ENCODE measurements at places on chromosomes 1 and 21.

DNA sequence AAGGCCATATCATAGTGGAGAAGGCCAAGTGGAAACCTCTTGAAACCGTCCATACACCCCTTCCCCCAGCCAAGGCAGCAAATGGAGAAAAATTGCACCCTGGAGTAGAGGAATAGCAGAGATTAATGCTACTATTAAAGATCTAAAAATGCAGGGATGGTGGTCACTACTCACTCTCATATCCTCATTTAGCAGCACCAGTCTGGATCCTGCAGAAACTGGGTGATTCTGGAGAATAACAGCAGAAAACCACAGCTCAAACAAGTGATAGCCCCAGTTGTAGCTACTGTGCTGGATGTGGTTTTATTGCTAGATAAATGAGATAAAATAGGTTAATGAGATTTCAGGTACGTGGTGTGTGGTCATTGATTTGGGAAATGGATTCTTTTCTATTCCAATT, 30.3 kb downstream of the S1PR1 start:
- no peak for DNase-seq

- DNase-seq: no peak
Measured at GRCh38 chr1:18336801-18337200, 143.9 kb upstream of the KLHDC7A start.

- DNase-seq: no peak
Measured at GRCh38 chr1:89904219-89904980, 83.6 kb downstream of the LRRC8D start.

DNA sequence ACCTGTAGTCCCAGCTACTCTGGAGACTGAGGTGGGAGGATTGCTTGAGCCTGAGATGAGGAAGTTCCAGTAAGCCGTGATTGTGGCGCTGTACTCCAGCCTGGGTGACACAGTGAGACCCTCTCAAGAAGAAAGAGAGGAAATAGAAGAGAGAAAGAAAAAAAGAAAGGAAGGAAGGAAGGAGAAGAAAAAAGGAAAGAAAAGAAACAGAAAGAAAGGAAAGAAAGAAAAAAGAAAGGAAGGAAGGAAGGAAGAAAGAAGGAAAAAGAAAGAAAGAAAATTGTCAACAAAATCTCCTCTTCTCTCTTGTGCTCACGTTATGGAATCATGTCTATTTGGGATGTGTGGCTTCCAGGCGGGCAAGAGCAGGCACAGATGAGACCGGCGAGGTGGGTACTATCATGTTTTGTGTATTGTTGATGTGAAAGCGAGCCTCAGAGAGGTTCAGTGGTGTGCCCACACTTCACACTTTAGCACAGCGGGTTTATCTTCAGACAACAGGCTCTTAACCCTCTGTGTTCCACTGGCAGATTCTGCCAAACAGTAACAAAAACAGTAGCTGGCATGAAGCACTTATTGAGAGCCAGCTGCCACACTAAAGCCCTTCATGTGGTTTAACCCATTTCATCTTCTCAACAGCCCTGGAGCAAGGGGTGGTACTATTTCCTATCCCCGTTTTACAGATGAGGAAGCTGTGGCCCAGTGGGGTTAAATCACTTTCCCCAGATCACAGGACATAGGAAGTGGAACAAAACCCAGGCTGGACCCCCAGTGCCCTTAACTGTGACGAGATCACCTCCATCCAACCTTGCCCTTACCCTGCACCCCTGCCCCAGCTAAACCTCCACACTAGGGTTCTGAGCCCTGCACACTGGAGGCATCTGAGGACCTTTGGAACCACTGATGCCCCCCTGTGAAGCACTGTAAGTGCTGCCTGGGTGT, 94.7 kb upstream of the TARDBP start:
- DNase-seq: no peak

GRCh38 chr1:113872219-113872935, 865 bp upstream of the PTPN22 start:
- DNase-seq: no peak

DNA sequence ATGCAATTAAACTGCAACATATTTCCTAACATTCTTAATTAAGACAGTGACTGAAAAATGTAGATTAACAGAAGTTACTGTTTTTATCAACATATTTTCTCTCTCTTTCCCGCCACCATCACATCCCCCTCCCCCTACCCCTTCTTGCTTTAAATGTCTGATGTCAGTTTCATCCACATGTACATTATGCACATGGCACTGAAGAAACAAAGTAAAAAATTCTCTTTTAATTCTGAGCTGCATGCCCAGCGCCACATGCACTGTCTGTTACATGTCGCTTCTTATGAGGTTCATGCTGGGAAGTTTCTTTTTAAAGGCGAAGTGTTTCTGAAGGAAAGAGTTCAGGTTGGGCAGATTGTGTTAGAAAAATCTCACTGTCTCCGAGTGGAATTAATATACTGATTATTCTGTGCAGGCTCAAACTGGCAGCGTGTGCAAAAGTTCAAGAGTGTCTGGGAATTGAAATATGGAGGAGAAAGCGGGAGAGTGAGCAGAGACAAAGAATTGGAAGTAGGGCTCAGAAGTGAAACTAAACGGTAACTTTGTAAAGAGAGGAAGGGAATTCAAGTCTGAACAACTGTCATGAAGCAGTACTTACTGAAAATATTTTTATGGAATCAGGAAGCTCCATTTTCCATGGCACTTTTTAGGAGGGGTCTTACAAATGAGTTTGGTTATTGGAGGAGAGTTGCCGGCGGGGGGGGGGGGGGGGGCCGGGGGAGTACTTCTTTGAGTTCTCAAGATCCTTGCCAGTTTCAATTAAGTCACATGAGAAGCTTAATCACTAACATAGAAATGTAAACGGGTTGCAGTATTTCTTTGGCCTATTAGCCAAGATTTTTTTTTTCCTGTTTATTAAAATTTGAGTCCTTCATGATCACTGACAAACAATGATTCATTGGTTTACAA, 217.6 kb downstream of the SDCCAG8 start:
- no peak for DNase-seq

DNA sequence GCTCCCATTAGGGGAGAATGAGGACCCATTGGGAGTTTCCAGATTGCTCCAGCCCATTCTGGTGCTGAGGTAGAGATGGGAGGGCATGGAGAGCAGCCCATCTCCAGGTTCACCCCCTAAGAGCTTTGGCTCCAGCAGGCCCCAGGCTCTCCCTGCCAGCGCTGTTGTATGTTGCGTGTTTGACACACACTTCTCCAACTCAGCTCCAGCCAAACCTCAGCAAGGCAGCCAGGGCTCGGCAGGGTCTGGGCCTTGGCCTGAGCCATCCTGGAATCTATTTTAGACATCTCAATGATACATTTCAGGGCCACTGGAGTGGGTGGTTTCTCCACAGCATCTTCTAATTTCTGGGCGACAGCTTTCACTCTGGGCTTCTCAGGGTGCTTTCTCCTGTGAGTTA, 117.0 kb downstream of the NAV1 start:
- no peak for DNase-seq

- DNase-seq: no peak
Measured at GRCh38 chr1:97759078-97759477, 161.8 kb downstream of the DPYD start.

GRCh38 chr21:29896884-29897283, 42.9 kb downstream of the GRIK1 start:
- no peak for DNase-seq

DNA sequence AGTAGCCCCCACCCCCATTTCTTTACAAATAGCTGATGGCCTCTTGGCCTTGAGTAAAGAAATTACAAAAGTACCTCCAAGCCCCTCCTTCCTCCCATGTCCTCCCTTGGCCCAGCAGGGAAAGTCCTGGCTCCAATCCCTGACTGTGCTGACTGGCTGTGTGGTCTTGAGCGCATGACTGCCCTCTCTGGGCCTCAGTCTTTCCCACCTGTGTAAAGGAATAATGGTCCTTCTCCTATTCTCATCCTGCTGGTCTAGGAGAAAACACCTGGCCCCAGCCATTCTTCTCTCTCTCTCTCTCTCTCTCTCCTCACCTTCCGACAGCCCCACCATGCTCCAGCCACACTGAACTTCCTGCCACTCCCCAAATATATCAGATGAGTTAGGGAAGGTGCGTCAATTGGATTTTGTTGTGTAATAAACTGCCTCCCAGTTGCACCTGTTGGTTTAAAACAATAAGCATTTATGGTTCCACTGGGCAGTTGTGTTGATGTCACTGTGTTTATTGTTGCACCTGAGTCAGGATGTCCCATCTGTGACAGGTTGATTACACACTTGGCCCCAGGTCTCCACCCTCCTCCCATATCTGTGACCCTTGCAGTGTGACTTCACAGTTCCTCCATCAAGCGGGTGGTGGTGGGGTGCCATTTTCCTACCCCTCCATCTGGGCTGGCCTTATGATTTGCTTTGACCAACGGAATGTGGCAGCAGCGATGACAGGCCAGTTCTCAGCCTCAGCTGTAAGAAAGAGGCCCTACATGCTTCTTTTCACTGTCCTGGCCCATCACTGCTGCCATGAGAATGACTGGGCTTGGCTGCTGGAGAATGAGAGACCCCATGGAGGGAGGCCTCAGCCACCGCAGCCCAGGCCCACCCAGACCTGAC, 22.3 kb upstream of the LRP8 start:
- no peak for DNase-seq

DNA sequence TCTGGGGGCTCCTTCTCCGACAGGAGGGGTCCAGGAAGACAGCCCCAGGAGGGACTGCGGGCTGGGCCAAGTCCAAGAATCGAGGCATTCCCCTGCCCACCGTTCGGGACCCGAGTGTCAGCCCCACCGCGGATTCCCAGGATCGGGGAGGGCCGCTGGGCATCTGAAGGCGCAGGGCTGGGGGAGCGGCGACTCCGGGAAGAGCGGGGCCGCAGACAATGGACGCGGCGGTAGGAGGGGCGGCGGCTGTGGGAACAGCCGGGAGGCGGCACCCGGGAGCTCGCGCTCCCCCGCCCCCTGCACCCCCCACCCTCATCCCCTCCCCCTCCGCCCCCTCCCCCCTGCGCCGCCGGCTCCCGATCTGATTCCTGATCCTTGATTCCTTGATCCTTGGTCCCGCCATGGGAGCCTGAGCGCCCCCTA, at the start of gene VANGL2:
Gene VANGL2, plus strand, starts transcription at position 342 of the 423 bp plus-strand sequence. CDS start 15,274 bp downstream, outside the sequence.
- DNase-seq: no peak

- no peak for DNase-seq
Measured at GRCh38 chr1:199073166-199073565, 434.3 kb downstream of the PTPRC start.

- no peak for DNase-seq
Measured at GRCh38 chr1:98887507-98887906, 117.2 kb downstream of the PLPPR5 start.

DNA sequence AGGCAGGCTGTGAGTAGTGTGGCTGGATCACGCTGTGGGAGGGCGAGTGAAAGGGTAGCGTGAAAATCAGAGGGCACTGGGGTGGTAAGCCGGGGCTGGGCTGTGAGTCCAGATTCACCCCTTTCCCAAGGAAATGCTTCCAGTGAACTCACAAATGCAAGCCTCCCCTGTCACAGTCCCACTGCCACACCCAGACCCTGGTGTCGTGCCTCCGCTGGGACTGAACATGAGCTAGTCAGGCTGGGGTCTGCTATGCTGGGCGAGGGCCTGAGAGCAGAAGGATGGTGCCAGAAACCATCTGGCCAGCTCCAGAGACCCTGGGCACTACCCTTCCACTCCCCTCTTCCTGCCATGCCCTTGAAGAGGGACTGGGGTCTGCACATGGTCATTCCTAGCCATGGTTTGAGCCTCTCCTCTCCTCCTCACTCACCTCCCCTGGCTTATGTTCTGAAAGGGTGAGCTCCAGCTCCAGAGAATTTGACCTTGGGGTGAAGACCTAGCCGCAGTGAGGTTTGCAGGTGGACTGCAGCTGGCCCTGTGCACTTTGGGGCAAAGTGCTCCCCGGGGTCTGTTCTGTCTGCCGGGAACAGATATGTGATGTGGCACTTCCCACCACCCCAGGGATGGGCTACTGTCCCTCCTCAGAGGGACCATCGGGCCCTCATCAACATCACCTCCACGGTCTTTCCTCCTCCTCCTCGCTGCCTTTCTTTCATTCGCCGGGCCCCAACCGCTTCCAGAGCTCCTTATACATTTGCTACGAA, 365.6 kb downstream of the RPS6KC1 start:
- DNase-seq: no peak

DNA sequence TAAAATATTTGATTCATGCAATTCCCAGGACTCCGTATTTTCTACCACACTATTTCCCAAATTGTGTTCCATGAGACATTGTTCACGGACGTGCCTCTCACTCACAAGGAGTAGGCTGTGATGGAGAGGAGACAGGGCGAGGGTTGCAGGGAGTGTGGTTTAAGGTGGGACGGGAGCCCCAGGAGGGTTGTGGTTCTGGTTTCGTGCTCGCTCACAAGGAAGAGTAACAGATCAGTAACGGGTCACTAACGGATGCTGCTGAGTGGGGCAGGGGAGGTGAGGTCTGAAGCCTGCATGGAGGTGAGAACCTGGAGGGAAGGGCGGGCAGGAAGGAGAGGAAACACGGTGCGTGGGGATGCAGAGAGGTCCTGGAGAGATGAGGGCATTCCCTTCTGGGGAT, 28.8 kb downstream of the TFF3 start:
- no peak for DNase-seq

GRCh38 chr1:168261390-168261789, 19.3 kb upstream of the TBX19 start:
- no peak for DNase-seq

All from NCI-H774 (cell line).